ENCODE measurements at places on chromosomes 2 and 18. TPM values are rescaled to one million over a fixed set of nuclear protein-coding genes. Genes with fewer than 3 reads are reported as not detected.

Gene KANSL3
- 70.2 TPM for total RNA-seq

Gene SPR
- 11.4 TPM for total RNA-seq

Gene ARHGAP25
- 1.2 TPM for total RNA-seq

Gene MYO5B
- total RNA-seq, result 15.6 TPM

Gene CFAP65
- total RNA-seq, result not detected

Gene PCARE
- total RNA-seq, result 0.22 TPM

Gene PLEKHH2
- 12.0 TPM for total RNA-seq

Gene UCN
- 3.1 TPM for total RNA-seq

Gene NEURL3
- not detected for total RNA-seq

Gene QPCT
- total RNA-seq, result 0.16 TPM

Gene AMMECR1L
- 23.1 TPM for total RNA-seq

Gene FAM161A
- total RNA-seq, result 9.3 TPM

- no peaks in the 10 kb centered on the region for H3K27me3 ChIP-seq
- no peak overlapping the region for H3K4me3 ChIP-seq
- H3K4me1 ChIP-seq, result peaks cover 15% of the 10 kb centered on the region
These were observed 89.6 kb downstream of the GBX2 start for GRCh38 chr2:236078297-236079255.

- no peak overlapping the region for H3K27ac ChIP-seq
- no peaks in the 10 kb centered on the region for H3K36me3 ChIP-seq
- peaks cover 13% of the 10 kb centered on the region for H3K4me1 ChIP-seq
- H3K27me3 ChIP-seq, result no peaks in the 10 kb centered on the region
These were observed 808.7 kb upstream of the PIK3C3 start for GRCh38 chr18:41146301-41146700.

DNA sequence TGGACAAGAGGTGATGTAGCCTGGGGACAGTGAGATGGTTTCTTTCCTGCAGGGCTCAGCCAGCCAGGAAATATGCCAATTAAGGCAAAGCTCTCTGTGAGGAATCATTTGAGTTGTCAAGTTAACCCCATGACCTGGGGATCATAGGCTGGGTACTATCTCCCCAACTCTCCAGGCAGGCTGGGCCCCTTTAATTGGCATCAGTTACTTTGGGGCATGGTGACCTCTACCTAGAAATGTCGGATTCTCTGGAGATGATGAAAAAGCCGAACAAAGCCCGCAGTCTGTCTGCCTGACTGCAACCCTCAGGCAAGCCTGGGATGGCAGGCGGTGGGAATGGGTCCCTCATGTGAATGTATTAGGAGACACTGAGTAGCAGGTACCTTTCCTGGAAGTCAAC, 193.5 kb upstream of the SMAD2 start:
- H3K36me3 ChIP-seq, result no peaks in the 10 kb centered on the region
- H3K27ac ChIP-seq, result no peak overlapping the region
- H3K4me1 ChIP-seq, result peaks cover 34% of the 10 kb centered on the region
- H3K4me3 ChIP-seq, result no peak overlapping the region
- DNase-seq, result no peak

- no peaks in the 10 kb centered on the region for H3K4me1 ChIP-seq
- no peak for DNase-seq
- no peaks in the 10 kb centered on the region for H3K36me3 ChIP-seq
These were observed 71.4 kb downstream of the STRADB start for GRCh38 chr2:201522965-201523364.

- peaks cover 12% of the 10 kb centered on the region for H3K4me1 ChIP-seq
- peaks cover 89% of the 10 kb centered on the region for H3K27me3 ChIP-seq
- peak; percentile 82 for DNase-seq
- peak overlapping the region; percentile 54 for H3K4me3 ChIP-seq
These were observed 5.4 kb upstream of the SATB2 start for GRCh38 chr2:199462956-199463692.

DNA sequence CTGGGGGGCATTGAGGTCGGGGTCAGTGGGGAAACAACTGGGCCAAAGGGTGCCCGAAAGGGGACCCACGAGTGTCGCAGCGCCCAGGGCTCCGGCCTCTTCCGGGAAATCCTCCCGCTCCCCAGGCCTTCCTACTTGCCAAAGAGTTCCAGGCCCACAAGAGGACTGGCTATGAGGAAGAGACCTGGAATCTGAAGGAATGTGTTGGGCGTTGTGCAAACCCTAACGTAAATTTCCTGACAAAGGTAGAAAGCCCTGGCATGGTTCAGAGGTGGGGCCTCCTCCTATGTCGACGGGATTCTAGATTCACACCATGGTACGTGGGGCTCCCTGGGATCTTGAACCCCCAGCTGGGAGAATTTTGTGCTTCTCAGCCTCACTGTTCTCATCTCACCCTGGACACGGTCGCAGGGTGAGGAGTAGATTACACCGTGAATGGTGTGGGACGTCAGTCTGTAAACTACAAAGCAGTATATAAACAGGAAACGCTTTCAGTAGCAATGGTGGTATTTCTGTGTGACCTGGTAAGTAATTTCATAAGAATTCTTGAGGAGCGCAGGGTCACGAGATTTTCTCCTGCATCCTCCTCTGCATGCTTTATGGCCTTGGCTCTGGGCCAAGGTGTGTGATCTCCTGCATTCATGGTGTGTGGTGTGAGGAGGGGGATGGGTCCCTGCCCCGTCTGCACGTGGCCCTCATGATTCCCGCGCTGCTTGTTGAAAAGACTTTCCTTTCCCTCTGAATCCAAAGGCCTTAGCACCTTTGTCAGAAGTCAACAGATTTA, 868 bp downstream of the HSBP1L1 start:
- peak overlapping the region; percentile 97 for H3K27ac ChIP-seq
- peaks cover 15% of the 10 kb centered on the region for H3K36me3 ChIP-seq
- H3K27me3 ChIP-seq, result no peaks in the 10 kb centered on the region
- H3K4me3 ChIP-seq, result peak overlapping the region; percentile 73
- DNase-seq, result no peak

DNA sequence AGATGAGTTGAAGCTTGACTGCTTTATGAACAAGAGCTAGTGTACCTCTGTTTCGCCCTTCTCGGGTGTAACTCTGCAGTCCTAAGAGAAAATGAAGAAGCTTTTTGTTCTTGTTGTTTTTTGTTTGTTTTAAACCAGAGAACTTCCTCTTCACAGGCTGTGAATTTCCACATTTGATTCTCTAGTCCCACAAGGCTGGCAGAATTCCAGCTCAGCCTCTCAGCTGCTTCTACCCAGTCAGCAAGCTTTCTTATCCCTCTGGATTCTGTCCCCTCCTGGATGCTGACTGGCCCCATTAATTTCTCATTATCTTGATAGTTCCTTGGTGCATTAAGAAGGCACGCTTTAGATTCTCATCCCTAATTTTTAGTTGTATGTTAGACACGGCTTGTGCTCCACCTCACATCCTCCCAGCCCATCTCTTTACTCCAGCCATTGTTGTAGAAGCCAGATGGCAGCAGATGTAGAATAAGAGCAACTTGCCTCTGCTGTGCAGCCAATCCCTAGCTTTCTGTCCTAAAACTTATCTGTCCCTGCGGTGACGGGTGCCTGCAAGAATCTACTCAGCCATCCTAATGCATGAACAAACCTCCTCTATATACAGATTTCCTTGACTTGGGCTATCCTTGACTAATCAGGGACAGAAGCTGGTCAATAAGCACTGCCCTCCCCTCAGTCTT, 12.3 kb upstream of the RESP18 start:
- no peak for DNase-seq
- no peak overlapping the region for H3K4me3 ChIP-seq
- H3K4me1 ChIP-seq, result no peaks in the 10 kb centered on the region
- H3K36me3 ChIP-seq, result no peaks in the 10 kb centered on the region
- peaks cover 82% of the 10 kb centered on the region for H3K27me3 ChIP-seq
- no peak overlapping the region for H3K27ac ChIP-seq

DNA sequence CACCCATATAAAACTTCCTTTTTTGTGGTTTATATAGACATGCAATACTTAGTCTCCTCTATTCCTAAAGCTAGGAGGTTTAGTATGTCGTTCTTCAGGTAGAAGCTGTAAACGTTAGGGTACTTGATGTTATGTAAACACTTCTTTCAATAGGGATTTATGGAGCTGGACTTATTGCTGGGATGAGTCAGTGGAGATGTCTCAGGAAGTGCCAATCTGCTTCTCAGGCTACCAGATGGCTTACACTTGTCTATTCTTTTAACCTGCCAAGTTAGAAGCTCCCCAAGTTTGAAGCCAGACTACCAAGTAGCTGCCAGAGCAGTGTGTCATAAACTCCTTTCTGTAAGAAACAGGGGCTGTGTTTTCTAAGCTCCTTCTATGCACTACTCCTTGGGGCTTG, 756.5 kb upstream of the LRRTM1 start:
- no peaks in the 10 kb centered on the region for H3K27me3 ChIP-seq
- H3K36me3 ChIP-seq, result no peaks in the 10 kb centered on the region
- DNase-seq, result no peak

DNA sequence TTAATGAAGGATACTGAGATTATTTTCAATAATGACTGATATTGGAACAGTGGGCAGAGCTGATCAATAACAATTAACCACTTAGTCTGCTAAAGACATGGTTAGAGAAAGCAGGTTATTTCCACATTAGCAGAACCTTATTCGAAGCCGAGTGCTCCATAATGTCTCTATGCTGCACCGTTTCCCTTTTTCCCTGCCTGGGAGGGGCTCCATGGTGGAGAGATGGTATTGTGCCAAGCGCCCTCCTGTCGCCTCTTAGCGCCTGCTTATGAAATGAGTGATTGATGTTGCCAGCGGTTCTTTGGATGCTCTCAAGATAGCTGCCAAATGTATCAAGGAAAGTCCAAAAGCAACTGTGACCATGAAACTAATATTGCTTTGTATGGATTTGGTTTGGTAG, 34.6 kb upstream of the INSIG2 start:
- H3K4me1 ChIP-seq, result peaks cover 22% of the 10 kb centered on the region
- H3K4me3 ChIP-seq, result no peak overlapping the region

- no peak overlapping the region for H3K4me3 ChIP-seq
- H3K36me3 ChIP-seq, result peaks cover 4% of the 10 kb centered on the region
- no peak overlapping the region for H3K27ac ChIP-seq
- no peaks in the 10 kb centered on the region for H3K27me3 ChIP-seq
These were observed 150.1 kb downstream of the WDPCP start for GRCh38 chr2:63438181-63438580.

GRCh38 chr2:25587361-25587760, 86.0 kb downstream of the DTNB start:
- no peak overlapping the region for H3K27ac ChIP-seq
- H3K4me3 ChIP-seq, result no peak overlapping the region
- DNase-seq, result no peak
- H3K27me3 ChIP-seq, result no peaks in the 10 kb centered on the region
- no peaks in the 10 kb centered on the region for H3K36me3 ChIP-seq

GRCh38 chr2:67503066-67503795, 106.1 kb downstream of the ETAA1 start:
- H3K36me3 ChIP-seq, result peaks cover 2% of the 10 kb centered on the region
- peaks cover 19% of the 10 kb centered on the region for H3K27me3 ChIP-seq
- no peak overlapping the region for H3K4me3 ChIP-seq
- peaks cover 3% of the 10 kb centered on the region for H3K4me1 ChIP-seq

DNA sequence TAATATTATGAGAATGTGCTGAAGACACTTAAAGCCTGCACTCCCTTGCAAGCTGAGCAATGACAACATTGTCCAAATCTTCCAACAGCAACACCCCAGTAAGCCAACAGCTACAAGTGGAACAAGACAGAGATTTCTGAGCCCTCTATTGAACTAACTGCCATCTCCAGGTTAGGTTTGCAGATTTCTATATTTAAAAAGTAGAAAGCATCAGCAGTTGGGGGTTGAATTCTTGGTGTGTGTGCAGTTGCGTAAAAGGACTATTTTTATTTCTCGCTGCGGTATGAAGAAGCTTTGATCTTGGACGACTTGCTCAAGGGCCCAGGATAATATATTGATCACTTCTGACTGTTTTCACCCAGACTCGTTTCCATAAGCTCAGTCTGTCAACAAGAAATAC, 106.2 kb upstream of the ZFP36L2 start:
- peaks cover 69% of the 10 kb centered on the region for H3K4me1 ChIP-seq

GRCh38 chr2:219252084-219252483, 959 bp upstream of the TUBA4B start:
- H3K4me3 ChIP-seq, result no peak overlapping the region
- H3K4me1 ChIP-seq, result peaks cover 28% of the 10 kb centered on the region
- no peaks in the 10 kb centered on the region for H3K36me3 ChIP-seq

DNA sequence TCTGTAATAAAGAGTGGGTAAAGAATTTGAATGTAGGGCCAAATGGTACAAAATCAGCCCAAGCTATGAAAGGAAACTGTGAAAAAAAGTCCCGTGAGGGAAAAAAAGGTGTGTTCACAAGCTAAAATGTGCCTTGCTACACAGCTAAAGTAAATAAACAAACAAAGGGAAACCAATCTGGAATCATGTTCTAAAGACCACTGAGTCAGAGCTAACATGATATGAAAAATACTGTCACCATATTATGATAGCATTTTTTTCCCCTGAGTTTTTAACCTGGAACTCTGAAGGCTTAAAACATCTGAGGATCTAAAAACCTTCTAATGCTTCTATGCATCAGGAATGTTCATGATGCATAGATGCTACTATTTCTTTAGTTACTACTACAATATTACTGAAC, 58.8 kb downstream of the SCN1A start:
- H3K4me3 ChIP-seq, result no peak overlapping the region
- H3K4me1 ChIP-seq, result peaks cover 5% of the 10 kb centered on the region
- peaks cover 14% of the 10 kb centered on the region for H3K27me3 ChIP-seq

DNA sequence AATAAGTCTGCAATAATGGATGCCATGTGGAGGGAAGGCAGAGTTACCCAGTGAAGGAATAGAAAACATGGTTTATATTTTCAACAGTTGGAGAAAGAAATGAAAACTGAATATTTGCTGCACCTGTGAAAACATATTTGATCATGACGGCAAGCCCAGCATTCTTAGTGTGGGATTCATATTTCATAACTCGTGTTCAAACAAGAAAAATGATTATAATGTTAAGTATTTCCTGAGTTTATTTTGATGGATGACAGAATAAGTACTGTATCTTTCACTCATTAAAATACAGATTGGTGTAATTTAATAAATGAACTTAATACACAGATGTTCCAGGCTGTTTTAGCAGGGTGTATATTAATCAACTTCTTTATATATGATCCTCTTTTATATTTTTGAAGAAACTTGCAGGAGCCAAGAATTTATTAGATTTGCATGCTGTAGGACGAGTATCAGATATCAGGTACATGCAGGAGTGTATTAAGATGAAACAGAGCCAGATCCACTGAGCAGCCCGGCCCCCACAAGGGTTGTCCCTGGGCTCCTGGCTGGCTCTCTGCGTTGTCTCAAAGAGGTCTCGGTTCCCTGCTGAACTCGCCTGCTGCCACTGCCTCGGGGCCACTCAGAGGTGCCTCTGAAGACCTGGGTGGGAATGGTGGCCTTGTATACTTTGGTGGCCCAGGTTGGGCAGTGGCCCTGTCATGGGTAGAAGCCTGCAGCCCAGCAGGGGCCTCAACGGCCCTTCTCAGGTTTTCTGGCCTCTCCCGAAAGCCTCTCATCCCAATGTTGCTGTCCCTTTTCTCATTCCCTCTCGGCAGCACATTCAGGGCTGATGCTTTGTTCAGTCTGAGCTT, 95.0 kb upstream of the LDAH start:
- no peak for DNase-seq
- H3K27ac ChIP-seq, result peak overlapping the region; percentile 60
- H3K36me3 ChIP-seq, result no peaks in the 10 kb centered on the region
- peaks cover 17% of the 10 kb centered on the region for H3K4me1 ChIP-seq
- peaks cover 67% of the 10 kb centered on the region for H3K27me3 ChIP-seq
- no peak overlapping the region for H3K4me3 ChIP-seq

- no peak overlapping the region for H3K4me3 ChIP-seq
- no peaks in the 10 kb centered on the region for H3K27me3 ChIP-seq
- H3K36me3 ChIP-seq, result no peaks in the 10 kb centered on the region
- no peaks in the 10 kb centered on the region for H3K4me1 ChIP-seq
- no peak overlapping the region for H3K27ac ChIP-seq
These were observed 242.9 kb downstream of the LDLRAD4 start for GRCh38 chr18:13461469-13461868.
